Right ventricle myocardium inferior (tissue), 1 donor: ENCODE measurements at places on chromosomes 2 and 18.

GRCh38 chr2:54724560-54725342 lies 1.3 kb downstream of the EML6 start:
- DNase-seq, result no peak

DNA sequence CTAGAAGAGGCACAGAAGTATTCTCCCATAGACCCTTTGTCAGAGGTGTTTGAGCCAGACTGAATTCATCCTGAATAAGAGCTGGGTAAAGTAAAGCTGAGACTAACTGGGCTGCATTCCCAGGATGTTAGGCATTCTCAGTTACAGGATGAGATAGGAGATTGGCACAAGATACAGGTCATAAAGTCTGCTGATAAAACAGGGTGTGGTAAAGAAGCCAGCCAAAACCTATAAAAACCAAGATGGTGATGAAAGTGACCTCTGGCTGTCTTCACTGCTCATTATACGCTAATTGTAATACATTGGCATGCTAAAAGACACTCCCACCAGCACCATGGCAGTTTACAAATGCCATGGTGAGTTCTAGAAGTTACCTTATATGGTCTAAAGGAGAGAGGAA lies 364.9 kb upstream of the TMEFF2 start:
- no peak for DNase-seq

DNA sequence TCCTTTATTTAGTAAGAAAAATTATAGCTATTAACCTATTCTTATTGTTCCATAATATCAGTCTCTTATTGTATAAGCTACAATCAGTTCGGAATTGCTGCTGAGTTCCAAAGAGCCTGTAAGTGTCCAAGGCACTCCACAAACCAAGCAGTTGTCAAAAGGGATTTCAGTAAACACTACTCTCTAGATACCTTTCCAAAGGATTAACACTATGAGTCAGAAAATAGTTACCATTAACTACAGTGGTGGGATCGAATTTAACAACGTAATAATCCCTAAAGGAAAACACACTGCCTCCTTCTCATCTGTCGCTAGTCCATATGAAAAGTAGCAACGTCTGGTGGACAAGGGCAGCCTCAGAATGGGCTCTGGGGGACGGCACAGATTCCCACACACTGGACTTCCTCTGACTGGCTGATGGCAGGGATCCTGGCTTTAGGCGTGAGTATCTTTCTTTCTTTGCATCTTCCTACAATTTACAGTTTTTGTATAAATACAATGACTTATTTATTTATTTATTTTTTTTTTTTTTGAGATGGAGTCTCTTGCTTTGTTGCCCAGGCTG lies 8.8 kb downstream of the TGFBRAP1 start:
- DNase-seq, result no peak

- no peak for DNase-seq
Observed at GRCh38 chr2:105860567-105860966, 115.9 kb downstream of the NCK2 start.

DNA sequence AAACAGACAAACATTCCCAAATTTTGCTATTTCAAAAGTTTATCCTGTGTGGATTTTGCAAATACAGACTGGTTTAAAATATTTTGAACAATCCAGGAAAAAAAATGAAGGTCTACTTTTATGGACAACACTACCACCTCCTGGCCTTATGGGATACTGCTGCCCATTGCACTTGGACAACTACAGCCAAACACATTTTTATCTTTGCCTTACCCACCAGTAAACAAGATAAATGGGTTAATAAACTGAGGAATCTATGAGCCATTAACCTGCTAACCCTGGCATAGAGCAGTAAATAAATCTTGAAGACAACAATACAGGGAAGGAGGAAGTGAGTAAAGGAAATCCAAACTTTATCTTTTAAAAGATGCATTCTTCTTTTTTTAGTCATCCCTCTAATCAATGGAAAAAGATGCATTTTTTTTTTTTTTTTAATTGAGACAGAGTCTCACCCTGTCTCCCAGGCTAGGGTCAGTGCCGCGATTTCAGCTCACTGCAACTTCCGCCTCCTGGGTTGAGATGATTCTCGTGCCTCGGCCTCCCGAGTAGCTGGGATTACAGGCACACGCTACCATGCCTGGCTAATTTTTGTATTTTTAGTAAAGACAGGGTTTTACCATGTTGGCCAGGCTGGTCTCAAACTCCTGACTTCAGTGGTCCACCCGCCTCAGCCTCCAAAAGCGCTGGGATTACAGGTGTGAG lies 2.1 kb upstream of the SPIRE1 start:
- DNase-seq, result no peak

- DNase-seq, result no peak
Observed at GRCh38 chr18:75977081-75977480, 518.0 kb downstream of the ZNF516 start.

DNA sequence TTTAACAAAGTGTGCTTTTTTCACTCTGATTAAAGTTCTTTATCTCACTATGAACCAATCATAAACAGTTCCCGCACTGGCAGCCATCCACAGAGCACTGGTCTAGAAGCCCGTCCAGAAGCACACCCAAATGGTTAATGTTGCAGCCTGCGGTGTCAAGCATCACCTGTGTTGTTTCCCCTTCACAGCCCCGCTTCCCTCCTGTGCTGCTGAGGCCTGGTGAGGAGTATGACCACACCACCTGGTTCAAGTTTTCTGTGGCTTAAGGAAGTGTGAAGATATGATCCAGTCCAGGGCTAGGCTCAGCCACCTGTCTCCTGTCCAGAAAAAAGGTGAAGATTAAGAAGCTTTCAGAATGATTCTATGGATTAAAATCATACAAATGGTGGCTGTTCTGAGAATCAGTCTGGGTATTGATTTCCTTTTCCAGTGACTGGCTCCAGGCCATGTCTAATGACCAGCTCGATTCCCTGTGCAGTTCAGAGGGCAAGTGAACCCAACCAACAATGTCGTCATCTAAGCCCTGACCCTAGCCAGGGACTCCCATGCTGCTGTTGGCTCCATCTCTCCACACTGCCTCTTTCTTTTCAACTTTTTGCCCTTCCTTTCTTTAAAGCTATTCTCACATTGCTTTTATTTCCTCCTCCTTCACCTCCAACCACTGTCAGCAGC lies 17.7 kb downstream of the SRSF7 start:
- no peak for DNase-seq

DNA sequence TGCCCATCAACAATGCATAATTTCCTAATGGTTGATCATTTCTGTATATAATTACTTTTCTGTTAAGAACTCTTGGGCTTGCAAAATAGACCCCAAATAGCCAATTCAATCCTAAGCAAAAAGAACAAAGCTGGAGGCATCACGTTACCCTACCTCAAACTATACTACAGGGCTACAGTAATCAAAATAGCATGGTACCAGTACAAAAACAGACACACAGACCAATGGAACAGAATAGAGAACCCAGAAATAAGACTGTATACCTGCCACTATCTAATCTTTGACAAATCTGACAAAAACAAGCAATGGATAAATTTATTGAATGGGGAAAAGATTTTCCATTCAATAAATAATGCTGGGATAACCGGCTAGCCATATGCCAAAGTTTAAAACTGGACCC lies 78.8 kb downstream of the NR4A2 start:
- no peak for DNase-seq

GRCh38 chr2:150429384-150429961 lies 58.0 kb downstream of the RND3 start:
- DNase-seq, result no peak

DNA sequence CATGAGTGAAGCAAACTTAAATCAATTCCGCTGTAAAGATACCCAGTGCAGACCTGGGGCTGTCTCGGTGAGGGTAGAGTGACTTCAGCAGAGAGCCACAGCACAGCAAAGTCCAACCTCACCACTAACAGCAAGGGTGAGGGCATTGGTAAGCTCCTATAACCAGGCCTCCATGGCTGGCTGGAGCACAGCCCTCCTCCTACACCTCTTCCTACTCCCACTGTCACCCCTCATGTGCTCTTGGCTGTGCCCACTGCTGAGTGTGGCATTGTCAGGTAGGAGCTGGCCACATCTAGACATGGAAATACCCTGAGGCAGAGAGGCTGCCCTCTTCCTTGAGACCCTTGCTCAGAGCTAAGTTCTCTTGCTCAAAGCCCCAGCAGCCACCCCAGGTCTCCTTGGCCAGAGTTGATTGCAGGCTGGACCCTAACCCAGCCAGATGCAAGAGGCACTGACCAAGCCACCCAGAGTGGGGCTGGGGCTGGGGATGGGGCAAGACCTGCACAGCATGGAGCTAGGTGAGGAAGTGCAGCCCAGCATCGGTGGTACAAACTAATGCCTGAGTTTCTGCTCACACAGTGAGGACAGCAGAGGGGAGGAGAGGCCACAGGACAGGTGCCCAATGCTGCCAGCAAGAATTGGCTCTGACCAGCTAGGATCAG lies 77.6 kb upstream of the RAB6C start:
- no peak for DNase-seq

GRCh38 chr2:25159949-25160348 lies 8.4 kb downstream of the POMC start:
- DNase-seq, result no peak

DNA sequence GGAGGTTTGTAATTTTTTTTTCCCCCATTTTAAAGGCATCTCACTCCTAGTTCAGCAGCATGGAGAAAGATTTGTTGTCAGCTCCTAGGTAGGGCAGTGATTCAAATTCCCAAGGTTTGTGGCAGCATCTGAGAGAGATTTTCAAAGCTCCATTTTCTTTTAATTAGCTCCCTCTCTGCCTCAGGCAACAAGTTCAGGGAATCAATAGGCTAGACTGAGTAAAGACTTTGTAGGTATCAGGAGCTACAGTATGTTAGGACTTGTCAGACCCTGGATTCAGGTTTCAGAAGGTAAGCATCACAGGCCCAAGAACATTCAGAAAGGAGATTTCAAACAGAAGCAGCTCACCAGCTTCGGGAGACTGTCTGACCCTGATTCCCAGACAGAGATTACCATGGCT lies 273.3 kb upstream of the ERBB4 start:
- DNase-seq, result no peak

- DNase-seq, result no peak
Observed at GRCh38 chr2:181106229-181106628, 125.8 kb downstream of the UBE2E3 start.

- DNase-seq, result no peak
Observed at GRCh38 chr2:29782549-29783458, 138.6 kb downstream of the ALK start.

DNA sequence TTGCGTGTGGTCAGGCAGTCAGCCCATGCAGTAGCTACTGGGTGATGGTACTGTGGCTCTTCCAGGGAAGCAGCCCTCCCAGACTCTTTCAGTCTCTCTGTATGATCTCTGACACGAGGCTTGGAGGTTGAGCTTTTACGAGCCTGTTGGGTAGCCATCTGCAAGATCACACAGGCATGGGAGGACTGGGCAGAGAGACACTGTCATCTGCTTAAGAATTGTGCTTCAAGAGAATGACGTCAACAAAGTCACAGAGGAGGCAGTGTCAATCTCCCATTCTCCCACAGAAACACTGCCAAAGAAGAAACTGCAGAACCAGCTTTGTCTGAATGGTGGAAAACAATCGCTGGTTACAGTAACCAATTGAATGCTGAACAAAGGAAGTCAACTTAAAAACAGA lies 78.4 kb upstream of the MC2R start:
- no peak for DNase-seq

DNA sequence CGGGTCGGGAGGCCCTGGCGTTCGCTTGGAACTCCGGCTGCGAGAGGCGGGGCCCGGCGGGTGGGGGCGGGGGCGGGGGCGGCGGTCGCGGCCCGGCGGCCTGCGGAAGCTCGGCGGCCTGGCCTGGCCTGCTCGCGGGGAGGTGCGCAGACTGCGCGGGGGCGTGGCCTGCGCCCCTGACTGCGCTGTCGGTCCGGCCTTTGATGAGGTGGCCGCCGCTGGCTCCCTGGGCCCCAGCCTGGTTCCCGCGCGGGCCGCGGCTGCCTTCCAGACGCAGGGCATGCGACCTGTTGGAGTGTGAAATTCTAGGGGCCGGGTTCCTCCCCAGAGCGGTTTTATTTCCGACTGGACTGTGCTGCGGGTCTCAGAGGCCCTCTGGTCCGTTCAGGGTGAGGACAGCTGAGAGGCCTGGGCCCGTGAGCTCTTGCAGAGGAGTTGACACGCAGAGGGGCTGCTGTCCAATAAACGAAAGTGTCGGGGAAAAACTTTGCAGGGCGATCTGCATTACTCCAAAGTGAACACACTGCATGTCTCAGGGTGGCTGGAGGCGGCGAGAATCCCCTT lies 629 bp downstream of the NRBP1 start:
- DNase-seq, result peak; percentile 94

- peak; percentile 76 for DNase-seq
Observed at GRCh38 chr18:7568426-7568825, 1.3 kb downstream of the PTPRM start.
